SK-MEL-5 (cell line): ENCODE measurements at places on chromosomes 6 and 20. TPM values are rescaled to one million over a fixed set of nuclear protein-coding genes. Genes with fewer than 3 reads are reported as not detected.

GRCh38 chr6:3804964-3805363 is 44.2 kb upstream of the FAM50B start:
- no peak for DNase-seq

GRCh38 chr6:164887660-164888059 is 421.7 kb downstream of the C6orf118 start:
- DNase-seq: no peak

TRIM10 gene
- not detected in 2 replicates for total RNA-seq

- DNase-seq: peak; percentile 51
These were observed 5.4 kb downstream of the NPBWR2 start for GRCh38 chr20:64101731-64102621.

- DNase-seq: no peak
These were observed 10.4 kb downstream of the IGF2R start for GRCh38 chr6:159979136-159979874.

- no peak for DNase-seq
These were observed 77.0 kb downstream of the JPH2 start for GRCh38 chr20:44109951-44110361.

- no peak for DNase-seq
These were observed 25.0 kb downstream of the IL22RA2 start for GRCh38 chr6:137148306-137149034.

- peak; percentile 2 for DNase-seq
These were observed 305.2 kb downstream of the ESR1 start for GRCh38 chr6:152112491-152113261.

DNA sequence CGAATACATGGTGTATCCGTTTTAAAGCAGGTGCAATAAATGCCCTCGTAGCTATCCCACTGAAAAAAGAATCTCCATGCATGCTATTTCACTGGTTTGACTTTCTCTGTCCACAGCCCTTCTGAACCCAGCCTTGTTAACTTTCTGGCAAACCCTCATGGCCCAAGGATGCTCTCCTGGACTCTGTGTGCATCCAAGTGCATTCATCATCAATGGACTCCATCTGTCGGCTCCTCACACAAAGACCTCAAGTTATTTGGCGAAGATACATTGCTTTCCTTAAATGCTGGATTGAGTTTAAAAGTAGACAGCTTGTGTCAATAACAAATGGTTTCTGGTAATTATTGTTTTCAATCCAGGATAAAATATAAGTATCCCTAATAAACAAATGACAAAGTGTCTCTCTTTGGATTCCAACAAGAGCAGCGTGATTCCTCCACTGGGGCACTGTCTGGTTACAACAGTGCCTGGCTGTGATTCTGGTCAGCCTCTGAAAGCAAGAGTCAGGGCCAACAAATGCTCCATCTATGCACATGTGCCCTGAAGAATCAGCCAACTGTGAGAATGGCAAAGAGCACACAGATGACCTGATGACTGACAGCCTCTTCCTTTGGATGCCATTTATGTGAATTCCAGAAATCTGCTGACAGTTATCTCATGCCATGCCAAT is 55.7 kb downstream of the FYN start:
- peak; percentile 65 for DNase-seq

- no peak for DNase-seq
These were observed 14.3 kb downstream of the ZNF451 start for GRCh38 chr6:57104336-57104735.

CAGE1 gene
- 0.13 and 0.40 TPM in 2 replicates for total RNA-seq

DNA sequence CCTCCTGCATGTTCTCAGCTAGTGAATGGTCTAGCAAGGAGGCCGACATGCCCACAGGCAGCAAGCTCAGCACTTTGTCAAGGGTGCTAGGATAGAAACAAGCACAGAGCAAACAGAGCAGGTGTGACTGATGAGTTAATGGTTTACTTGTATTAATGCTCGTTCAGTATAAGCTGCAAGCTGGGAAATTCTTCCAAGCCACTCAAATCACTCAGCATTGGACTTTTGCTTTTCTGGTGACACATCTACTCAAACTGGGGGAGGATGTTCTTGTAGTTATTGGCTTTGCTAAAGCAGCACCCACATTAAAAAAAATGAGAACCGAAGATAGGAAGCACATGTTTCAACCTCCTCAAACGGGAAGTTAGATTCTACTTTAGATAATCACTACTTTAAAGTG is 43.1 kb upstream of the NEDD9 start:
- no peak for DNase-seq

GRCh38 chr20:21181028-21181427 is 55.1 kb downstream of the KIZ start:
- DNase-seq: no peak

- DNase-seq: peak; percentile 92
These were observed 93.8 kb downstream of the GMPR start for GRCh38 chr6:16332175-16332542.

DNA sequence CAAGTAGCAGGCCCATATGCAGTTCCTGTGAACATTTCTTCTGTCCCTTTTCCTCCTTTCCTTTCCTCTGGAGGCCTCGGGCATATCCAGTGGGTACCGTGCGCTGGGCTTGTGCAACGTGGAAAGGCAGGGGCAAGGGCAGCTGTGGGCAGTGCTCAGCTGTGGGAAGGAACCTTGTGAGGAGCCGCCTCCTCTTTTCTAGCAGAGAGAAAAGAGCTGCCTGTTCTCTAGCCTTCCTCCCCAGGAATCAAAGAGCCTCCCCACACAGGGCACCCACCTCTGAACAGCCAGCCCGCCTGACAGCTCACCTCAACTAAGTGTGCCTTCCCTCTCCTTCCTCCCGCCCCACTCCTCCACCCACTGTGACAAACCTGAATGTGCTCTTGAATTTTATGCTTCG is 143.3 kb upstream of the HDDC2 start:
- peak; percentile 32 for DNase-seq

MOG gene
- not detected in 2 replicates for total RNA-seq

DNA sequence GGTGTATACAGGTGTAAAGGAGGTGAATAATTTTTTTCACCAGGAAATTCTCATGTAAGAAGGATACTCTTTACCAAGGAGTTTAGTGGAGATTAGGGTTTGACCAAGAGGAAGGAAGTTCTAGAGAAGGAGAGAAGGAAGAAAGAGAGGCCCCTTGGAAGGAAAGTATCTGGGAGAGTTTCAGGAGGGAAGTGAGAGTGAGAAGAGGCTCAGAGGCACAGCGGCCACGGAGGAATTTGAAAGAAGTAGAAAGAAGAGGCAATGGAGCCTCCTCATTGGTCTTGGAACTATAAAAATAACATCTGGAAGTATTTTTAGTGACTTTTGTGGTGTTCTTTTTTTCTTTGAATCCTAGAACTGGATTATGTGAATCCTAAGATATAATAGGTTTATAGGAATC is 50.8 kb upstream of the MCUR1 start:
- no peak for DNase-seq

GNRH2 gene
- not detected in 2 replicates for total RNA-seq

GRCh38 chr6:89887452-89888137 is 6.7 kb upstream of the GJA10 start:
- DNase-seq: no peak

OXT gene
- total RNA-seq: not detected in 2 replicates

GRCh38 chr20:63574156-63574828 is at the start of gene HELZ2:
Gene HELZ2, minus strand, starts transcription at chr20:63574239. Its CDS starts 1,854 bp downstream, at chr20:63572385.
- peak; percentile 69 for DNase-seq

GRCh38 chr6:105814745-105815536 is 271.2 kb upstream of the PRDM1 start:
- no peak for DNase-seq

GRCh38 chr6:20509212-20509611 is 25.0 kb upstream of the CDKAL1 start:
- DNase-seq: no peak

- no peak for DNase-seq
These were observed 3.7 kb upstream of the ZUP1 start for GRCh38 chr6:116672306-116672705.

DNA sequence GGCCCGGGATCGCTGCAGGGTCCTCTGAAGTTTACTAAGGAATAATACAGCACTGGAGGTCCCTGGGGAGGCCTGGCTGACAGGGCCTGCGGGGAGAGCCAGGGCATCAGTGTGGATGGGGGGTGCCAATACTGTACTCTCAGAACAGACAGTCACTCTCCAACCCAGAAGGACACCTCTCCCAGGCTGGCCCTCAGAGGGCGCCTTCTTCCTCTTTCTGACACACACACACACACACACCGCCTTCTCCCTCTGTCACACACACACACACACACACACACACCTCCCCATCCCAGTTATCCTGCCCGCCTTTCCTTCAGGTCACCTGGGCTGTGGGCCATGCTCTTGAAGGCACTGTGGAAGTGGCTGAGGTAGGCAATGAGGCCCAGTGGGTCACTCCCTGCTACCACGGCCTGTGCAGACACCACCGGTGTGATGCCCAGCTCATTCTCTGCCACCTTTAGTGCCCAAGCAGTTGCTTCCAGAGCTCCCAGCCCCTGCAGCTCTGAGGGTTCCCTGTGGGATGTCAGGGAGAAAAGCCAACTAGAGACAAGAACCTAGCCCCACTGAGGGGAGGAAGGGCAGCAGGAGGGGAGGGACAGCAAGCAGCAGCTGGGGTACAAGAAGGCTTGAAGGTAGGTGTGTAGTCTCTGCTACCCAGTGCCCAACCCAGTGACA is 7.5 kb downstream of the SMPD2 start:
- DNase-seq: no peak

DNA sequence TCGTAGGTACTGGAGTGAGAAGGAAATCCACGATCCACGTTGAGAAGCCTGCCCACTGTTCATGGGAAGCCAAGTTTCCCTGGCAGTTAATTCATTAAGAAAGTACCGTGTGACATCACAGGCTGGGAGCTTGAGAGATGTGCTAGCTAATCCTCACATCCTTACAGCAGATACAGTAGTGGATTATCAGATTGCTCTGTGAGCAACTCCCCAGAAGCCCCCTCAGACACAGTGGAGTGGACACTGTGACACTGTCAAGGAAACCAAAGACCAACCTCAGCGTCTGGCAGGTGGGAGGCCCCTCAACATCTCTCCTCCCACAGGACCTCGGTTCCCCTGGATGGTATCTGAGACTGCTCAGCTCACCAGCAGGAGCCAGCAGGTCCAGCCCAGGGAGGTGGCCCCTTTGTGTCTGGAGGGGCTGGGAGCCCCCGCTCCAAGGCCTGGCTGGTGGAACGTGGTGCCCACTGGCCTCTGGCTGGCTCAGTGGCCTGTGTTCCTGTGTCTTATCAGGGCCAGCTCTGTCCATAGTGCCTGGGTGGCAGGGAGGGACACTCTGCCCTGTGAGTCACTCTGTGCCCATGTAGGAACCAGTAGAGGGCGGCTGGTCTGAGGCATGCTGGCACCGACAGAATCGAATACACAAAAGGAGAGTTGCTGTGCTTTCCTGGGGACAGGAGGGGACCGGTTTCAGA is 7.2 kb downstream of the PYGB start:
- DNase-seq: no peak

DNA sequence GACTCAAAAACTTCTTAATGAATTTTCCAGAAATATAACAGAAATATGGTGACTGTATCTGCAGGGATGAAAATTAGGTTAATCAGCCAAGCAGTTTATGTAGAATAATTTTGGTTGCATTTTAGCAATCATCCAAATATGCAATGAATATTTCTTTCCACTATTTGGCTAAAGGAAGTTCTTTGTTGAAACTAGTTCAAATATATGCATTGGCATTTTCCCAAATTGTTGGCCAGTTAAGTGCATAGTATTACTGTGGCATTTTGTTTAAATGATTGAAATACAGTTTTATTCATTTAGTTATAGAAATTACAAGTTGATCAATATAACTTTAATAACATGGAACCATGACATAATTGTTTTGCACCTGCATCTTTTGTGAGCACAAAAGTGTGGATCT is 115.5 kb downstream of the DOK5 start:
- no peak for DNase-seq

PTCRA gene
- total RNA-seq: 6.2 and 9.7 TPM in 2 replicates

GRCh38 chr20:12028771-12029170 is 111.1 kb downstream of the BTBD3 start:
- no peak for DNase-seq

DNA sequence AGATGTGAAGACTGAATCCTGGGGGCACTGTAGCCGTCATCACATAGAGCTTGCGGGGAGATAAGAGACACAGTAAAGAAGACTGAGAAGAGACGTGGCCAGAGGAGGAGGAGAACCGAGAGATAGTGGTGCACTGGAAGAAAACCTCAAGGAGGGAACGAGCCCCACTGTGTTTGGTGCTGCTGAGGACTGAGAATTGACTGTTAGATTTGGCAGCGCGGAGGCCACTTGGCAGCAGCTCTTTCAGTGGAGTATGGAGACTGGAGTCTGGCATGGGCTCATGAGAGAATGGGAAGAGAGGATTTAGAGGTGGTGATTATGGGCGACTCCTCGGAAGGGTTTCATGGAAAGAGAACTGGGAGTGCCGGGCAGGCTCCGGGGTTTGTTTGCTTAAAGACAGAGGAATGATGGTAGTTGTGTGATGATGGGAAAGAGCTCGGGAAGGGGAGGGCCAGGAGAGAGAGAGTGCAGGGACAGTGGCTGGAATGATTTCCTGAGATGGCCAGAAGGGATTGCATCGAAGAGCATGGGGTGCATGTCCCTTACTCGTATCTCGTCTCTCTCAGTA is 18.0 kb downstream of the CDYL start:
- DNase-seq: no peak

GRCh38 chr6:100103194-100103593 is 109.2 kb upstream of the MCHR2 start:
- DNase-seq: no peak

SDCBP2 gene
- 0.32 and 0.50 TPM in 2 replicates for total RNA-seq

NKX2-4 gene
- total RNA-seq: 1.4 and 1.8 TPM in 2 replicates

ARMH2 gene
- total RNA-seq: not detected in 2 replicates

GRCh38 chr6:155091756-155092155 is 96.6 kb downstream of the TIAM2 start:
- DNase-seq: no peak
